ENCODE measurements at places on chromosomes 3 and 15.

DNA sequence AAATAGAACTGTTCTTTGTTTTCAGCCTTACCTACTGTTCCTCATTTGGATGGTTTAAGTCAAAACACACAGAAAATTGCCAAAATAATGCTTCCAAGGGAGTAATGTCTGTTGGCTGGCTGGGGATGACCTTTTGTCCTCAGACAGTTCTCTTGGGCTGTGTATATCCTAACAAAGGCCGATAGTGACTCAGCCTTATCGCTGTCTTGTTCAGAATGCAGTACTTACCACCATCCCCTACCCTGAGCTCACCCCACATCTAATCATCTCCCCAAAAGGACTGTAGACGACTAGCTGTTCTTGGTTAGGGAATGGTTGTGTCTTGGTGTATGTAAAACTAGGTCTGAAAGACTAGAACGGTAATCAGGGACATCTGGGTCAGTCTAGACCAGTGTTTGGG lies 35.0 kb downstream of the RAB11A start:
- no peak for DNase-seq

- DNase-seq: peak; percentile 17
Observed at GRCh38 chr15:33086500-33087121, 107.9 kb downstream of the FMN1 start.

GRCh38 chr3:171614318-171614921 lies 154.2 kb upstream of the TNIK start:
- no peak for DNase-seq

GRCh38 chr3:59937201-59937600 lies 887.4 kb upstream of the CFAP20DC start:
- DNase-seq: no peak

DNA sequence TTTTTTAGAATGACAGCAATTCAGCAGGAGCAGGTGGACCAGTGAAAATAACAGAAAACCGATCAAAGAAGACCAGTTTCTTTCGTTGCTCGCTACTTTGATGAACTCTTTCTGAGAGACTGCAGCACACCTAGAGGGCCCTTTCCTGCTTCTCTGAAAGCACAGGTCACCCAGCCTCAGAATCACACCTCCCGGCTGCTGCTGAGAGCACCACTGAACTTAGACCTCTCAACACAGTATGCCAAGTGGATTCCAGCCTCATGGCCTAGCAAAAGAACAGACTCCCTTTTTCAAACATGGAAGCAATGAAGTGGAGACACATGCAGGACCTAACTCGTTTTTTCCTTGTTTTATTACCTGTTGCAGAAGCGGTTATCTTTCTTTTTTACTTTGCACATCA lies 13.9 kb upstream of the APH1B start:
- no peak for DNase-seq

DNA sequence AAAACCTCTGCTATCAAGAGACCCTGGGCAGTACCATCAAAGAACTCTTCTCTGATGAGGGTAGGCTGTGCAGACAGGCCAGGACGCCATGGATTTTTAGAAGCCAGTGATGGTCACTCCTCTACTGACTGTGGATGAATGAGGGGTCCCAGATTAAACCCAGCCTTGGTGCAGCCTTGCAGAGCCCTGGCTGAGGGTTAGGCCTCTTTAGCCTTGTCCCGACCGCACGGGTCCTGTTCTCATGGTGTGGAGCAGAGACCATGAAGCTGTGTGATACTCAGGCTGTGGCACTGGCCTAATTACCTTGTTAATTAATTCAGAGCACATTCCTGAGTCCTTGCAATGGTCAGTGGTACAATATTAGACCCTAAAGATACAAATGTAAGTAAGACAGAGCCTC lies 71.7 kb downstream of the FBN1 start:
- DNase-seq: no peak

- no peak for DNase-seq
Observed at GRCh38 chr15:36301947-36302346, 277.5 kb upstream of the CDIN1 start.

DNA sequence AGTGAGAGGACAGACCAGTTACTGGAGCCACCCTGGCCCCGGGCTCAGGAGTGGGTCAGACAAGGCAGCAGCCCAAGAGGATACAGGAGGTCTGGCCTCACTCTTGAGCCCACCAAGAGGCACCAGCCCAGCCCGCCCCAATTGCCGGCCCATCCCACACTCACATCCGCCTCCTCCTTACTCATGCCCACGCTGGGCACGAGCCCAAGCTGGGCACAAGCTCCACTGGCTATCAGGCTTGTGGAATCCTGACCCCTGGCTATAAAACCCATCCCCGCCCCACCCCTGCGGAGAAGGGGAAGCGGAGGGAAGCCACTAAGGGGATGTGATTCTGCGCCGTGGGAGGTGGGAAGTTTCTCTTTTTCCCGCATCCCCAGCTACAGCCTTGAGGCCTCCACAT lies 25.9 kb downstream of the ADCY5 start:
- no peak for DNase-seq

GRCh38 chr15:71291723-71292122 lies 176.5 kb downstream of the THSD4 start:
- DNase-seq: no peak

DNA sequence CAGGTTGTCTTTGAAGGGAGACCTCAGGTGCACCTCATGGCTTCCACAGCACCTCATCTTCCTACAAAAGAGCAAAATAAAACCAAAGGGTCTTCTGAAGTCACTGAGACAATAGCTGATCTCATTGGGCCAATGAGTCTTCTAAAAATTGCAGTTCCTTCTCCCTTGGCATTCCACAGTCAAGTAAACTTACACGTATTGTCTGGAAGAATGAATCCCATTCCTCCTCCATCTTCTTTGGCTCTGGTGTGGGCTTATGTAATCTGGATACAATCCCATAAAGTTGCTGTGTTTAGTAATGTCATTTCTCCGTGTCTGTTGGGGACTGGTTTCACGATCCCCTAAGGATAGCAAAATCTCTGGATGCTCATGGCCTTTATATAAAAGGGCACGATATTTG lies 85.5 kb upstream of the CGNL1 start:
- no peak for DNase-seq

- DNase-seq: no peak
Observed at GRCh38 chr15:87549296-87549695, 707.2 kb downstream of the NTRK3 start.

DNA sequence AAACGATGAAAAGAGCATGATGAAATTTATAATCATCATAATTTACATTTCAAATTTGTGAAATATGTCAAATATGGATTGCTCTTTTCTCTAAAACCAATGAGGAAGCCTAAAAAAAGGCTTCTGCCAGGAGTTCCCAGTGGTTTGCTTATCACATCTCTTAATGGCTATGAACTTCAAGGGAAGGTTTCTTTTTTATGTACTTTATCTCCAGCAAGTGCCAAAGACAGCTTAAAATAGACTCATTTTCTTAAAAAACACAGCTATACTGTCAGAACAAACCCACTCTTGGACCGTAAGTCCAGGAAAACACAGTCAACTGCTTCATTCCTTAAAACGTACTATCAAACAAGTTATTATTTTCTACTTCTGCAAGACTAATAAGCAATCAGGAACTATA lies 80.2 kb downstream of the DLG1 start:
- DNase-seq: no peak

DNA sequence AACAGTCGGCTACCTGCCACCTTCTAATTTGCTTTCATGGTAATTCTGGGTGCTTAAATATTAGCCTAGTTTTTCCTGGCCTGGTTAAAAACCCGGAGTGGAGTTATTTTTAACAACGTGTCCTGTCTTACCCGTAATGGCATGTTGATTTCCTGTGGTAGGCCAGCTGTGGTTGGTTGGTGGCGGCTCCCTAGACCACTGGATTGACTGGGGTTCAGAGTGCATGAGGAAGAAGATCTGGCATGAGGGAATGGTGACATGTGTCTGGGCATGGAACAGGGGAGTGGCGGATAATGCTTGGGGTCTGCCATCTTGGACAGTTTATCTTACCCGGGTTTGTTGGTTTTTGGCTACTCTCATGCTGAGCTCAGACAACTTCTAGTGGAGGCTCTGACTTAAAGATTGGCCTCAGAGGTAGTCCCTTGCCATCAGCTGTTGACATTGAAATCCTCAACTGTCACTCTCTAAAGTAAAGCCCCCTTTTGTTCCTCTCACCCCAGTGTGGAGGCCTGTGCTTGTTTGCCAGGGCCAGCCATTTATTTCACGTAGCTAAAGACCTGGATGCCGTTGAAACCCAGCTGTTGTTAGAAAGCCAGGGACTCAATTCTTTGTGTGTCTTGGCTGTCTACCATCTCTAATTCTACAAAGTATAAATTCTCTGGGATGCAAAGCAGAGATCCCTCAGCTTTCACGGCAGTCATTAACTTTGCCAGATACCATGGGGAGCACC lies 81.6 kb downstream of the DNASE1L3 start:
- no peak for DNase-seq

- no peak for DNase-seq
Observed at GRCh38 chr3:67884345-67884744, 229.9 kb upstream of the SUCLG2 start.

- no peak for DNase-seq
Observed at GRCh38 chr15:100926971-100927756, 8.0 kb downstream of the LRRK1 start.

DNA sequence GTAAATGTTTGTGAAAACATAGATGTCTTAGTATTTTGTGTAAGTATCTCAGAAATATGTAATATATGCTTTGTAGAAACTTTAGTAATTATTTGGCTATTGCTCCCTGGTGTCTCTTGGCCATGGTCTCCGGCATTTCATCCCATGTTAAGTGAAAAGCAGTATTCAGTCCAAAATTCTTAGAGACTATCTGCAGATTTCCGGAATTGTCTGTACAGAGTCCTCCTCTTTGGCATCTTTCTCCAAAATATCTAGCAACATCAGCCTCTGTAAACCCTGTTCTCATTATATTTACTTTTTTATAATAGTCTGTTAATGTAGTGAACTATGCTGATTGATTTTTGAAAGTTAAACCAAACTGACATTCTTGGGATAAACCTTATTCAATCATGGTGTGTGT lies 352.7 kb downstream of the ARPP21 start:
- DNase-seq: no peak

GRCh38 chr15:73927003-73927475 lies 777 bp downstream of the LOXL1 start:
- peak; percentile 24 for DNase-seq

GRCh38 chr3:58555203-58555602 lies 18.2 kb upstream of the ACOX2 start:
- DNase-seq: no peak

DNA sequence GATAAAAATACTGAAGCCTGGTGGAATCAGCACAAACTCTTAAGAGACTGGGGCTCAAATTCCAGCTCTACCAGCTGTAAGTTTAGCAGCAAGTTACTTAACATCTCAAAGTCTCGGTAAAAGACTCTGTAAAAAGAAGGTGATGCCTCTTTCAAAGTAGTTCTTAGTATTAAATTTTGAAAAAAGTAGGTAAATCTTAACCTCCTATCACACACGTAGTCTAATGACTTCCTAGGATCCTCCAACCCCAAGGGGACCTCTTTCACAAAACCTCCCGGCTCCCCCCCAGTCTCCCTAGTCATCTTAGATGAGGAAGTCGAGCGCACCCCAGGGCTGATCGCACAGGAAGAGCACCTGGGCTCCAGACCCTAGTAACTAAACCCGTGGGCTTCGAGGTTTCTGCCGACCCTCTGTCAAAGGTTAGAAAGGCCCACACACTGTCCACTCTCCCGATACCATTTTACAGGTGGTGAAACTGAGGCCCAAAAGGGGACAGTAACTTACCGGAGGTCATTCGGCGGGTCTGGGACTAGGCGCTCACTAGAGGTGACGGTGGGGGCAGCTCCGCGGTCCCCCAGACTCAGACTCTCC lies 427 bp downstream of the MBD4 start:
- DNase-seq: peak; percentile 61

GRCh38 chr15:85044251-85044853 lies 62.7 kb downstream of the PDE8A start:
- peak; percentile 11 for DNase-seq

DNA sequence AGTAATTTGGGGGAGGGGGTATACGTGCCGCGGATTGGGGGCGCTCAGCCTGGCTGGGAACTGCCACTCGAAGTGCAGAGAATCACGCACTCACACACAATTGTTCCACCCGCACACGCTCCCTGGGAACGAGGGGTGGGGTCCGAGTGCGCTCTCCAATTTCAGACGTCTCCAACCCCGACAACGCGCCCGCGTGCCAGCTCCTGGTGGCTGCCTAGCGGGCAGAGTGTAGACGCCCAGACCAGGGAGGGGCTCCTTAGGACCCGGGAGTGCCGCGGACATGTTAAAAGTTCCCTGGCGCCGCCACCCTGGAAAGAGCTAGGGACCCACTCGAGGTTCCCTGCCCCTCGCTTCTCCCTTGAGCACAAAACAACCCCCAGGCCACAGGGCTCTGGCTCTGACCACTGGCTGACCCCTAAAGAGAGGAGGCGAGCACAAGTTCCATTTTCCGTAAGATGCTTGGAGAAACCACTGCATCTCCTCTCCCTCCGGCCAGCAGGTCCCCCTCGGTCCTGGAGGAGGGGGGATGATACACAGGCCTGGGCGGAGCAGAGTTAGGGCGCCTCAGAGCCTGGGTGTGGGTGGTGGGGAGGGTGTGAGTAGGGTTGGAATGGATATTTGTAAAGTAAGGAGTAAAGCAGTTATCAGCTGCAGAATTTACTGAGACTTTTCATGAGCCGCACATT lies 894 bp upstream of the ANKRD63 start:
- no peak for DNase-seq

DNA sequence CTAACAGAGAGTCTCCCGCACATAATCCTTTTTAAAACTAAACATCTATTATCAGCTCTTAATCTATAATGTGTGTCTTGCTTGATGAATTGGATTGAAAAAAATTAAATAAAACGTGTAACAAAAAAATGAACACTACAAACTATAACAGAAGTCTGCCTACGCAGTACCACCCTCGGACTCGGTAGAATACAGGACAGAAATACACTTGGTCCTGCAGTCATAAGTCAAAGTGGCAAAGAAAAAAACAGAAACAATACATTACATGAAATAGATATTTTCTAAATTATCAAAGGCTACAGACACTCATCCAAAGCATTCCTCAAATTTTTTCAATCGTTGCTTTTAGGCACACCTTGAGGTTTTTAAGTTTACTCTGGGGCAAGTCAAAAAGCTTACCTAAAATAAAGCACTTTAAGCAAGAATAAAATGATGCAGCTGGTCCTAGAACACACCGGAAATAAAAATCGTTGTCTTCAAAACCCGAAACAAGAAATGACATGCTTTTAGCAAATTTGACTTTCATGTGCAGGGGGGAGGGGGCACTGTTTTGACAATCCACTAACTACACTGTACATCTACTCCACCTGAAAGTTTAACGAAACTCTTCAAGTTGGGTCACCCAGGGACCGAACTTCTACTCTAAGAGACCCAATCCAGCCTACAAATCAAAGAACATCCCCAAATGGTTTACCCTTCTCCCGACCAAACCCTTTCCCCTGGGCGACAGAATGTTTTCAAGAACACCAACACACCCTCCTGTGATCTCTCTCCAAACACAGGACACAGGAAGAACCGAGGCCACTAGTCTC lies 1.3 kb downstream of the ADAM10 start:
- DNase-seq: no peak

GRCh38 chr3:9248522-9249271 lies 749 bp downstream of the SRGAP3 start:
- peak; percentile 74 for DNase-seq

- DNase-seq: no peak
Observed at GRCh38 chr3:195248281-195248680, 22.7 kb downstream of the XXYLT1 start.
